ENCODE measurements at places on chromosomes 3 and 15. TPM values are rescaled to one million over a fixed set of nuclear protein-coding genes. Genes with fewer than 3 reads are reported as not detected.

IGF2BP2 gene
- 11.6 TPM for total RNA-seq

VGLL3 gene
- 4.4 TPM for total RNA-seq

NEK10 gene
- total RNA-seq, result 1.2 TPM

CFAP44 gene
- 1.7 TPM for total RNA-seq

WDR72 gene
- total RNA-seq, result 6.1 TPM

SLC27A2 gene
- 42.0 TPM for total RNA-seq

SYNPR gene
- total RNA-seq, result not detected
